ENCODE measurements at places on chromosomes 3 and 15.

GRCh38 chr15:57114070-57114469 is 195.6 kb downstream of the TCF12 start:
- DNase-seq = no peak

GRCh38 chr3:146464005-146464595 is 5.3 kb downstream of the PLSCR2 start:
- no peak for DNase-seq

- no peak for DNase-seq
These were observed 786.0 kb upstream of the GRM7 start for GRCh38 chr3:6074952-6075351.

DNA sequence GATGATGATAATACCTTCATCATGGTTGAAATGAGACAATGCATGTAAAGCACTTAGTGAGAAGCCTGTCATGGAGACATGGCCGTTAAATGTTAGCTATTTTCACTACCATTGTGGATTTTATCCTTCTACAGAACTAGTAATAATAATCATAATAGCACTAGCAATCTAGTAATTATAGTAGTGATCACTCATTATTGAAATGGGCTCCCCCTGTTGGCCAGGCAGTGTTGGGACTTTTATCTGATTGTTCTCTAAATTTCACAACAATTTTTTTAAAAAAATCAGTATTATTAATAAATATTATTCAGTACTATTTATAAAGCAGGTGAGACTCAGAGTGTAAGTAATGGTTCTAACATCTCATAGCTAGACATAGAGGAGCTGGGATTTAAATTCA is 396.3 kb downstream of the IL5RA start:
- DNase-seq = no peak

GRCh38 chr3:134601539-134602439 is 49.0 kb downstream of the KY start:
- DNase-seq = no peak

DNA sequence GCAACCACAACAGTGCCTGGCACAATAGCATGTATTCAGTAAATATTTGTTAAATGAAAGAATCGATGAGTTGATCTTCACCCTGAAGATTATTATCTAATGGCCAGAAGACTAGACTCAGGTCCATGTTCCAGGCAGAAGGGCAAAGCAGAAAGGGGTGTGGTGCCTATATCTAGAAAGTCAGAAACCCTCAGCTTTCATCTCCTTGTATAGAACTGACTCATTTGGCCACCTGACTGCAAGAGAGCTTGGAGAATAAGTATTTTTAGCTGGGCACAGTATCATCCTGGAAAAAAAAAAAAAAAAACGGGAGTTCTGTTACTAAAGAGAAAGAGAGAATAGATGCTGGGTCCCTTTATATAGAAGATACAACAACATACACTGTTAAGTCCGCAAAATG is 69.7 kb upstream of the SPRED1 start:
- DNase-seq = no peak

- DNase-seq = no peak
These were observed 862.7 kb upstream of the SEMA6D start for GRCh38 chr15:46854564-46854963.

GRCh38 chr3:61682671-61683548 is 121.5 kb downstream of the PTPRG start:
- no peak for DNase-seq

DNA sequence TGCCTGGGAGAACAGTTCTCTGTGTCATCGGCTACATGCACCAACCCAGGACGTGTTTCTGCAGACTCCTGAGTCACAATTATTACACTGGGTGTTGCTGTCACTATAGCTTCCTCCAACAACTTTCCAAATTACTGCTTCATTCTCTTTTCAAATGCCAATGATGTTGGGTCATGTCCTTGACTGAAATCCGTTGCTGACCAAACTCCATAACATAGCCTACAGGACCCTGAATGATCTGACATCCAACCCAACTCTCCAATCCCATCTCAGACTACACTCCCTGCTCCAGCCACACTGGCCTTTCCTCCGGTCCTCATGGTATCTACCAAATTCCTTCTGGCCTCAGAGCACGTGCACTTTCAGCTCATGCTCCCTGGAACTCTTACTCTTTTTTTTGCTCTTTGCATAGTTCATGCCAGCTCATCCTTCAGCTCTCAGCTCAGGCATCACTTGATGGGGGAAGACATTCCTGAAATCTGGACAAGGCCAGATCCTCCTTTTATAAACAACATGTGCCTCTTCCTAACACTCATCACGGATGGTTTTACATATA is 108.8 kb upstream of the PTPRG start:
- DNase-seq = no peak
